HuH-7 (cell line): ENCODE measurements at places on chromosomes 2 and 18.

GRCh38 chr2:47950340-47951301 lies 44.3 kb upstream of the FBXO11 start:
- DNase-seq = no peak

GRCh38 chr2:74959106-74959751 lies 786 bp downstream of the POLE4 start:
- DNase-seq = no peak

GRCh38 chr2:19868701-19869580 lies 32.8 kb downstream of the TTC32 start:
- DNase-seq = no peak

DNA sequence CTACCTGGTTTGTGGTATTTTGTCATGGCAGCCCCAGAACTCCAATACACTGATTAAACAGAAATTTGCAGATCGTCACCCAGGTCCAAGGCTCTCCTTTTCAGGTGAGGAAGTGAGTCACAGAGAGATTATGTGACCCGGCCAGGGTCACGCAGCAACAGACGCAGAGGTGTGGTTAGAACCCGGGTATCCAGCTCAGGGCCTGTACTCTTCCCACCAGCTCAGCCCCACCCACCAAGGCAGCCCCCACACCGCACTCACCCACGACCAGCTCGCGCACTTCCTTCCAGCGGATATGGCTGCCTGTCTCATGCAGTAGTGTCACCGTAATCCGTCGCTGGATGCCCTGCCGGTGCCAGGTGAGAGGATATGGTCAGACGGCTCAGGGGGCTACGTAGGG lies 48.1 kb downstream of the AQP12A start:
- DNase-seq = no peak

- no peak for DNase-seq
These were observed 22.2 kb downstream of the KCNG2 start for GRCh38 chr18:79819968-79820351.

GRCh38 chr2:1795261-1796231 lies 51.2 kb upstream of the PXDN start:
- no peak for DNase-seq

GRCh38 chr2:44170311-44170717 lies 1.6 kb downstream of the PPM1B start:
- DNase-seq = no peak

DNA sequence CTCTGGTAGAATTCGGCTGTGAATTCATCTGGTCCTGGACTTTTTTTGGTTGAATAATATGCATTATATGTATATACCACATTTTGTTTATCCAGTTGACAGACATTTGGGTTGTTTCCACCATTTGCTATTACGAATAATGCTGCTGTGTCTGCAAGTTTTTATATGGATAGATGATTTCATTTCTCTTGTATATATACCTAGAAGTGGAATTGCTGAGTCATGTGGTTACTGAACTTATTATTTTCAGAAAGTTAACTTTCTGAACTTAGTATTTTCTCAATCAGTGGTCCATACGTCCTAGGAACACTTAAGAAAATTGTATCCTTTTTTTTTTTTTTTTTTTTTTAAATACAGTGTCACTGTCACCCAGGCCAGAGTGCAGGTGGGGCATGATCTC lies 63.3 kb downstream of the RIF1 start:
- DNase-seq = no peak

- DNase-seq = no peak
These were observed 138.7 kb downstream of the MGAT5 start for GRCh38 chr2:134392442-134393074.

GRCh38 chr2:100976061-100976460 lies 26.0 kb upstream of the RPL31 start:
- DNase-seq = no peak

GRCh38 chr2:96816836-96817702 lies 1.0 kb downstream of the CNNM3 start:
- peak; percentile 34 for DNase-seq

- DNase-seq = no peak
These were observed 110.6 kb downstream of the C2orf74 start for GRCh38 chr2:61272421-61273070.

- DNase-seq = no peak
These were observed 213.1 kb downstream of the EXOC6B start for GRCh38 chr2:72612614-72613160.

GRCh38 chr2:230162981-230163380 lies 56.8 kb downstream of the SP110 start:
- DNase-seq = no peak

- no peak for DNase-seq
These were observed 43.9 kb downstream of the TEX51 start for GRCh38 chr2:126942427-126943203.

- no peak for DNase-seq
These were observed 45.3 kb downstream of the EDAR start for GRCh38 chr2:108943751-108944150.

DNA sequence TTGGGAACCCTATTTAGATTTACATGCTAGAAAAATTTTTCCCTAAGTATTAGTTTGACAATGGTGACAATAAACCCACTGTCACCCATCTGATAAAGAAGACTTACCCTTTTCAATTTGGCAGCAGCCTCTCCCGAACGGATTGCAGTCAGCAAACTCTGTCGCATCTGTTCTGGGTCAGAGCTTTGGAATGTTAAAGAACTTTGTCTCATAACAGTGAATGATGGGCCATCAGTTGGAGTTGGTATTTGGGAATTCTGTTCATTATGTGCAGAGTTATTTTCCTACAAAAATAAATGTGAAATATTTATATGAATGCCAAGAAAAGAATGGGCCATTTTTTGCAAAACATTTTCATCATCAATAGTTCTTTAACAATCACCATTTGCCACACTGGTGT lies 70.8 kb upstream of the GRB14 start:
- DNase-seq = no peak

GRCh38 chr18:13416208-13416607 lies 197.6 kb downstream of the LDLRAD4 start:
- no peak for DNase-seq

DNA sequence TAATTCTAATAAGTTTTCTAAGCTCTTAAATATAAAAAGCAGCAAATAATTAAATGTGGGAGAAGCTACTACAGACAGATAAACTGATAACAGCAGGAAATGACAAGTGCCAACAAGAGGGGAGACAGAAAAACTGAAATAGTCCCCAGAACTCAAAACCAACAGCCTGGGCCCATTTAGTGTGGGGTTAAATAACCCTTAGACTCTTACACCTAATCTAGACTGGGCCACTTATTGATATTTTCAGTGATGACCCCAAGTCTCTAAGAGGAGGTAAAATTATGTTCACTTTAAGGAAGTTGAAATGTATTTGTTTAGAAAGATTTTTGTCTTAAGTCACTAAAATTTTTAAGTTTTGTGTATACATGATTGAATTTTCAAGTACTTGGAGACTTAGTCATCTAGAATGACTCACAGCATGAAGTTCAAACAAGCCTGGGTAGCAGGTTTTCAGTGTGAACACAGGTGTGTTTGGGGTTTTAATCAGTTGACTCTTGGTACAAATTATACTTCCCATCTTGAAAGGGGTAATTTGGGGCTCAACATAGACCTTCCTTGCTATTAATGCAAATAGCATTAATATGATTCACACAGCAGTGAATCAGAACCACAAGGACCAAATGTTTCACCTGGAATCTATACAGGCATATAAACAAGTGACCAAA lies 54.9 kb upstream of the MYO3B start:
- DNase-seq = no peak

DNA sequence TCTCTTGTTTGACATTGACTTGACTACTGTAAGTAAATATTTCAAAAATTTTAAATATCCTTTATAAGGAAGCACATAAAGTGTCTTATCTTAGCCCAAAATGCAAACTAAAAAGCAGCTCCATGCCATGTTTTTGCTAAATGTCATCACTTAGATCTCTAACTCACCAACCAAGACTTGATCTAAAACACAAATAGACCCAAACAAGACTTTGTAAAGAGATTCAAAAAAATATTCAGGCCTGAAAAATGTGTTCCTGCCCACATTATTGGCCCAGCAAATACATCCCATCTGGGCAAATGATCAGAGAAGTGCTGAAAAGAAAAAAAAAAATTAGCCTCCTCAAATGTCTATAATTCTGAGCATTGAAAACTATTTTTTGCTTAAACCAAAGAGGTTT lies 187.6 kb downstream of the MREG start:
- DNase-seq = no peak

DNA sequence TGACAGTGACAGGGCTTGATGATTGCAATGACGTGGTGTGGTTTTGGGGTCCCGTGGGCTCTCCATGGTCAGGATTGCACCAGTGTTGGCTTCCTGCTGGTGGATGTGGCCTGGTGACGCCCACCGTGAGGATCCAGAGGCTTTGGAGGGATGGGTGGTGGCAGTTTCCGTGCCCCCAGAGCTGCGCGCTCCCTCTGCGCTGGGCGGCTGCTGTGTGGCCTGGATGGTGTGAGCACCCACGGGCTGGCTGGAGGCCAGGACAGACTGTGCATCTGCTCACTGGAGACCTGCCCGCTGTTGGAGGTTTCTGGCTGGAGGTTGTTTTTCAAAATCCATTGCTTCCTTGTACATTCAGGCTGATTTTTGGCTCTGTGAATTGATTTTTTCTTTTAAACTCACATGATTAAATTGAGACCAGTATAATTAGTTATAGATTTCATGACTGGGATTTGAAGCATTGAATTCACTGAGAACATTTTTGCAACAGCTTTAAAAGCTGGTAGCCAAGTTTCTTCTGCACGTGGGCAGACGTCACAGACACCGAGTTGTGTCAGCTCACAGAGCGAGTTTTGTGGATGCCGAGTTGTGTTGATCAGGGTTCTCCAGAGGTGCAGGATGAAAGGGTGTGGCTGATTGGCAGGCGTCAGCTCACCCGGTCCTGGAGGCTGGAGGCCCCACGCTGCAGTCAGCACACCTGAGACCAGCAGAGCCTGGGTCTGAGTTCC lies 72.7 kb downstream of the KCNG2 start:
- no peak for DNase-seq

DNA sequence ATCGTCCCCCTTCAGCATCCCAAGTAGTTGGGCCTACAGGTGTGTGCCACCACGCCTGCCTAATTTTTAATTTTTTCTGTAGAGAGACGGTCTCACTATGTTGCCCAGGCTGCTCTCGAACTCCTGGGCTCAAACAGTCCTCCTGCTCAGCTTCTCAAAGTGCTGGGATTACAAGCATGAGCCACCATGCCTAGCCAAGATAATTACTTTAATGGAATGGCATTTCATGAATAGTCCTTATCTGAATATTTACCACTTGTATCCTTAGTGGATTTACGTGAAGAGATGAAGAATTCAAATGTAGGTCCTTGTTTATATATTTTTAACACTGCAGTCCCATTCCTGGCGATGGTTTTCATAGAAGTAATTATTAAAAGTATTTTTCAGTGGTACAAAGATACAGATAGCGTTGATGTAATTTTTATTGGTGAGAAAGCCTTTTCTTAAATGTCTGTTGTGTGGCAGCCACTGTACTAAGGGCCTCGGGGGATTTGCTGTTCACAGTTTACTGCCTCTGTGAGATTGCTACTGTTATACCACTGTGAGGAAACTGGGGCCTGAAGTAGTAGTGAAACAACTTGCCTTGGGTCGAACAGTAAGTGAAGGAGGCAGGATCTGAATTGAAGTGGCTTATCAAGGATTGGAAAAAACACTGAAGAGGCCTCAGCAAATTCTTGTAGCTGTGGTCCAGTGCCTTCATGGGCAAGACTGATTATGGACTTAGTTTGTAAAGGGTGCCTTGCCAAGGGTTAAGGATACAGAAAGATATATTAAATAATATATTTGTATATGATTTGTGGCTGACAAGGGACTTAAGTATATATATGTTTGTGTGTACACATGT lies 151.2 kb downstream of the PRPF40A start:
- no peak for DNase-seq

DNA sequence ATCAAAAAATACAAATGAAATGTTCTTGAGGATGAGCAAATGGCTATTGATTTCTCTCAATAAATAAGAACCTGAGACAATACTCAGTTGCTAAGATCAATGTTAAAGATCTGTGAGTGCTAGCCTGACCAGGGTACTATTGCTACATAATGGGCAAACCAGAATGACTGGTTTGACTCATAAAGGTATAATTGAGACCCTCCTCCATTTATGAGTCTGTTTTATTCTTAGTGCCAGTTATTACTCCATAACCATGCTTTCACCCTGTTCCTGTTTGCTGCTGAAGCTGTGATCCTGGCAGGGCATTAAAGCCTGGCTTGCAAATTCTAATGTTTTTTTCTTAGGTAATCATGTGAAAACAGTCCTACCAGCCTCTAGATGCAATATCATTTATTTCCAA lies 56.6 kb upstream of the PPM1B start:
- DNase-seq = no peak

DNA sequence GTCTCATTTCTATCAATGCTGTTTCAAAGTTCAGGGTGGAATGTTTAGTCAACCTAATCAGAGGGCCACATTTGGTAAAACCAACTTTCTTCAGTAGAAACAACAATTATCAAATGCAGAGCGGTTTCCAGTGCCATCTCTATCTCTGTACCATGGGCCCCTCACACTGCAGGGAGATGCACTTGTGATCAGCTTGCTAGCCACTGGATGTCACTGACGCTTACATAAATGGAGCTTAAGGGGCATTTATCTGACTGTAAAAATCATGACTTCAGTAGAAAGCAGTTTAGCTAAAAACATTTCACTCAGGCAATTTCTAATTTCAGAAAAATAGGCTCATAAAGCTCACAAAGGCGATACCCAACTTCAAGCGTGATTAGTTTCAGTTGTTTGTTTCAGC lies 678.0 kb downstream of the ZEB2 start:
- no peak for DNase-seq

DNA sequence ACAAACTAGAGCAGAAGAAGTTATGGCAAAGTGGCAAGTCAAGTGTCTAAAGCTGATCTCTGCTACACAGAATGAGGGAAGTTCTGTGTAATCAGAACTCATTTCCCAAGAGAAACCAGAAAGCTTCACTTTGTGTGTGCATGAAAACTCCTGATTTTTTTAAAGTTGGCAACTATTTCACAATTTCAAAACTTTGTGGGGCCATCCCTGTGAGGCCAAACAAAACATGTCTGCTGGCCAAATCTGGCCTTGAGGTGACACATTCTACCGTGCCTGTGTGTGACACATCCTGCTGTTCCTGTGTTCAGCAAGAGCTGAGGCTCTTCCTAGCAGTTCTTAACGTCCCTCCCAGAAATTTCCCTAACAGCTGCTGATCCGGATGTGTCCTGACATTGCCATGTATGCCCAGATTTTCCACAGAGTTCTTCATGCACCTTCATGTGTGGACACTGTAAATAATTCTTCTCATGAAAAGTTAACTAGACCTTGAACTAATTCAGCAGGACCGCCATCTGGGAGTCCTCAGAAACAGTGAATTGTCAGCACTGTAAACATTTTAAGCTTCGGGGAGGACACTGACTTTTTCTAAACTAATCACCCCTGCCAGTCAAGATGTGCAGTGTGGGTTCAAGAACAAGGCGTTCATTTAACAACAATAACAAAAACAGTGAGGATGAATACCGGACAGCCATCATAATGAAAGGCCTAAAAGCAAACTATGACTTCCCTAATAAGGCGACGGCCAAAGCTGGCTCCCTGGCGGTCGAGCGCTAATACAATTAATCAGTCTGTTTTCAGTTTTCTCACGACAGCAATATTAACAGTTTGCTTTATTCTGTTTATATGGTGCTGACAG lies 99.0 kb downstream of the PLEKHM3 start:
- DNase-seq = no peak

GRCh38 chr2:74979844-74980243 lies 21.4 kb downstream of the POLE4 start:
- DNase-seq = no peak

- no peak for DNase-seq
These were observed 149.0 kb downstream of the MBP start for GRCh38 chr18:76983613-76984051.
